SK-N-SH treated with all-trans-retinoic acid at 6 μM for 48 hours (cell line): ENCODE measurements at places on chromosomes 6 and 20.
A peak's percentile ranks its signal among the peaks of the same experiment; 100 is the strongest.

GRCh38 chr6:31386977-31387376 lies 16.4 kb upstream of the MICA start:
- ATAC-seq: no peak

- no peak for ATAC-seq
These were observed 39.3 kb upstream of the TENT5A start for GRCh38 chr6:81791756-81792155.

DNA sequence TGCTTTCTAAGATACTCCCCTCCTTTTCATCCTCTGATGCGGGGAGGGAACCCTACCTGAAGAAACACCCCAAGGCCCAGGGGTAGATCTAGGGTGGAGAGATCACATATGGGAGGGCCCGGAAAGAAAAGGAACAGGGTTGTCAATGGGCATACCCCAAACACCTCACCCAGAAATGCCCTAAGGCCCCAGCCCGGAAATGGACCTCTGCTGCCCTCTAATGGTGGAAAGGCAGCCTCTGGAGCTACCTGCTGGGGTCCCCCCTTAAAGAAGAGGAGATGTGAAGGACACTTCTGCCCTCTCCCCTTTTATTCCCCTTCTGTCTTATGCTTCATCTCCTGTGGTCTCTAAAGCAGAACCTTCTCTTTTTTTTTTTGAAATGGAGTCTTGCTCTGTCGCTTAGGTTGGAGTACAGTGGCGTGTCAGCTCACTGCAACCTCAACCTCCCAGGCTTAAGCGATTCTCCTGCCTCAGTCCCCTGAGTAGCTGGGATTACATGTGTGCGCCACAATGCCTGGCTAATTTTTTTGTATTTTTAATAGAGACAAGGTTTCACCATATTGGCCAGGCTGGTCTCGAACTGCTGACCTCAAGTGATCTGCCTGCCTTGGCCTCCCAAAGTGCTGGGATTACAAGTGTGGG lies 458 bp upstream of the ARMC12 start:
- ATAC-seq: peak; percentile 65

GRCh38 chr6:156988276-156989158 lies 211.3 kb downstream of the ARID1B start:
- ATAC-seq: no peak

DNA sequence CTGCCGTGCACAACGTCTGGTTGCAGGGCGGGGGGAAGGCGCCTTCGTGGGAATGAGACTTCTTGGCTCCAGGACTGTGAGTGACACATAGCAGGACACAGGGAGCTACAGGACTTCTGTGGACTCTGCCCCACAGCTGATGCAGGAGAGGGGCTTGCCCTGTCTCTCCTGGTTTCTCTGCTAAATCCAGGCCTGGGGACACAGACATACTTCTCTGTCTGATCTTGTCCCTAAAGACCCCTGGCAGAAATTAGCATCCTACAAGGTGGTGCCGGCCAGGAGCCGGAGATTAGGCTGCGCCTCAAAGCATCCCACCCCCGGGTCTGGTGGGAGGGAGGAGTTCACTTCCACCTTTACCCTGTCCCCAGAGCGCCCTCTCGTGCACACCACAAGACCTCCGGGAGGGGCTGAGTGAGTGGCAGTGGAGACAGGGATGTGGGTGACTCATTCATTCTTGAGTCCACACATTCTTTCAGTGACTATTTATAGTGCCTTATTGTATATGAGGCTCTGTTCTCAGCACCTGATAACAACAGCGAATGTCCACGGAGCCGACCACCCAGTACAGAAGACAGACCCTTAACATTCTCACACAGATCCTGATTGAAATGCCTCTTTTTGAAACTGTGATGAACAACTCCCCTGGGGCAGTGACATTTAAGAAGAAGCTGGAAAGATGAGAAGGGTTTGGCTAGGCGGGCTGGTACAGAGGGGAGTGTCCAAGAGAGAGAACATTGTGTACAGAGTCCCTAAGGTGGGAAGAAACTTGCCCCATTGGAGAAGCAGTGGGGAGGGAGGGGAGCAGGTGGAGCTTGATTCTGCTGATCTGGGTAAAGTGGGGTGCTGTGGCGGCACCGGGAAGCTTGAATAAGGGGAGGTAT lies 39.0 kb downstream of the GMPR start:
- ATAC-seq: peak; percentile 97

DNA sequence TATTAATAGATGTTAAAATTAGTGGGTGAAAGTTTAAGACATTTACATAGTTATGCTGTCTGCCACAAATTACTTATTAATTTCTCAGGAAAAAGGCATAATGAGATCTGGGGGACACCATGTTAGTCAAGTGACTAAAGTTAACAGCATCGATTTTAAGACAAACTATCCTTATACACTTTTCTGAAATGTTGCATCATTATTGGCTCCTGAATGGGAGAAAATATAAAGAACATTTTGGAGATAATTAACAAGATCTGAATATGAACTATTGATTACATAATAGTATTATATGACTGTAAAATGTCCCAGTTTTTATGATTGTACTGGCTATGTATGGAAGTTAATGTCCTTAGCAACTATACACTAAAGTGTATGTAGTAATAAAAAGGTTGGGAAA lies 7.9 kb downstream of the OR2B3 start:
- ATAC-seq: no peak

- no peak for ATAC-seq
These were observed 13.9 kb downstream of the PMEPA1 start for GRCh38 chr20:57695940-57696339.

DNA sequence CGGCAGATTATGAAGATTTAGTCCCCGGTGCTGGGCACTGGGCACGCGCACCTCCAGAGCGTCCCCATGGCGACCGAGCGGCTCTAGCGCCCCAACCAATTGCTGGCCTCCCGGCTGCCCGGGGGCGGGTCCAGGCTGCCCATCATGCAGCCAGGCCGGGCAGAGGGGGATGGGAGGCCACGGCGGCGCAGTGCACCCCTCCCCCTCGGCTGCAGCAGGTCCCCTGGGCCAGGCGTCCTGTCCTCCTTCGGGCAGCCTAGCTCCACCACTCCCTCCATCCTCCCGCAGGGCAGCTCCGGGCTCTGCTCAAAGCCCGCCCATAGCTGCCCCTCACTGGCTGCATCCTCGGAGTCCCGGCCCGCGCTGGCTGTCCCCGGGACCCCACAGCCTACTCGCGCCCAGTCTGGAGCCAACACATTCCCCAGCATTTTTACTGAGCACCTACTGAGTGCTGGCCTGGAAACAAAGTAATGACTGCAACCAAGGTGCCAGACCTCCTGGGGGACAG lies 99.4 kb downstream of the ASXL1 start:
- peak; percentile 94 for ATAC-seq

- ATAC-seq: no peak
These were observed 412.7 kb downstream of the MAFB start for GRCh38 chr20:40276301-40276700.

DNA sequence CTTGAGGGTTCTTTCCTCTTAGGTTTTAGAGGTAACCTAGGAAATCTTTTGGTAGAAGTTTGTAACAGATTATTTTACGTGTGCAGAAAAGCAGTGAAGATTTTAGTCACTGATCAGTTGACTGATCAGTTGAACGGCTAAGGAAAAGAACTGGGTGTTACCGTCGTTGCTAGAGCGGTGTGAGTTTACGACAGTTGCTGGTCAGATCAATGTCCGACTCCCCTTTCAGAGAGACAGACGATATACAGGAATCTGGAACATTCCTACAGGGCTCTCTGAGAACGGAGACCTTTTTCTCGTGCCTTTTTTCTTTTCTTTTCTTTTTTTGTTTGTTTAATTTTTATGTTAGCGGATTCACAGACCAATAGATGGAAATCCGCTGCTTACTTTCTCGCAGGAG lies 132.1 kb upstream of the ZNF184 start:
- ATAC-seq: peak; percentile 15; the same call in 2 of the 3 replicates

- peak; percentile 30 for ATAC-seq
These were observed 98.5 kb downstream of the HIVEP2 start for GRCh38 chr6:142846459-142846831.

GRCh38 chr6:93123585-93123984 lies 295.8 kb downstream of the EPHA7 start:
- no peak for ATAC-seq

- no peak for ATAC-seq
These were observed 335.0 kb upstream of the TSHZ2 start for GRCh38 chr20:52637201-52637600.

DNA sequence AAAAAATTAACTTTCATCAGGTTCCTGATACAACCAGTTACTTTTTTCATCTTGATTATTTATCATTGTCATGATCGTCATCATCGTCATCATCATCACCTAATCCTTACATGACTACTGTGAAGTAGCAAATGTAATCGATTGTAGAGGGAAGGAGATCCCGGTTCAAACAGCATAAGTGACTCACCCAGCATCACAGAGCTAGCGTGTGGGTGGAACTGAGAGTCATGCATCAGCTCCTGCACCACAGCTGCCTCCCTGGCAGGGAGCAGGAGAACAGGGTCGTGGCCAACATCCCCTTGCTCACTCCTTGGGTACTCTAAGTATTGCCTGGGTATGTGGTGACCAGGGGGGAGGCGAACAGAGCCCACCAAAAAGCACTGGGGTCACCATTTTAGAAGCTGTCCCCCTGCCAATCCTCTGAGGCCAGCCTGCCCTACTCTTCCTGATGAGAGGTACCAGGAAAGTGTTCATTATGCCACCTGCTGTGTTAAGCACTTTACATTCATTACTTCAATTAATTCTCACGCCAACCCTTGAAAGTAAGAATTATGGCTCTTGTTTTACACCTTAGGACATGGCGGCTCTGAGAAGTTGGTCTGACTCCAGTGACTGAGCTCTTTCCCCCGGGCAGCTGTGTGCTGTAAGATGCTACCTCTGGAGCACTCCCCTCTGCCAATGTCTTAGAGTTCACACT lies 425.2 kb downstream of the CD83 start:
- ATAC-seq: no peak

- ATAC-seq: no peak
These were observed 12.2 kb downstream of the MAPRE1 start for GRCh38 chr20:32831982-32832381.

DNA sequence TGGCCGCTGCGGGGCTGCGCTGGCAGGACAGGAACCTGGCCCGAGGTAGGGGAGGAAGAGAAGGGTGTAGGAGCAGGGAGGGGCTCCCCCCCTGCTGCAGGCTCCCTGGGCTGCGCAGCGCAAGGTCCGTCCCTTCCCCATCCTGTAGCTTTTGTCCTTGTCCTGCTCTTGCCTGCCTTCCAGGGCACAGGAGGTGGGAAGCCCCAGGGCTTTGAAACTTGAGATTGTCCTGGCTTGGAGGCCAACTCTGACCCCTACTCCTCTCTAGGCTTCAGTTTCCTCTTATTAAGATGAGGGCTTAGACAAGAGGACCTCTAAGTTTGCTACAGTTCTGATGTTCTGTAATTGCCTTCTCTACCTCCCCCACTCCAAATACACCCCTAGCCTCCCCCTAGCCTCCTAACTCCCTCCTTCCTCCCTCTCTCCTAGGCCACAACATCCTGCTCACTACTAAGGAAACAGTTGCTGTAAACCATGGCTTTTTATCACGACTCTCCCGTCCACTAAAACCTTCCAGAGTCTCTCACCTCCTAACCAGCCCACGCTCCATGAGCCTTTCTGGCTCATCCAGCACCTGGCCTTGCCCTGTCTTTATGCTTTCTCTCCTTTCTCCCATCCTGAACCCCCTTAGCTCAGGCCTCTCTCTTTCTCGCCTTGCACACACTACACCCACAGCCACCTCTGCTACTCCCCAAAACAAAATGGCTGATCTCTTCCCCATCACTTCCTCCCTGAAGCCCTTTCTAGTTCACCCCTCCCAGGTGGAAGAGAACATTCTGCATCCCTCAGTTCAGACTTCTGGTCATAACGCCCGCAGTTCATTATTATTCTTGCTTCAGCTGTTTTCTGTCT lies 10.2 kb downstream of the UNC5CL start:
- ATAC-seq: no peak; the same call in 2 of the 3 replicates

DNA sequence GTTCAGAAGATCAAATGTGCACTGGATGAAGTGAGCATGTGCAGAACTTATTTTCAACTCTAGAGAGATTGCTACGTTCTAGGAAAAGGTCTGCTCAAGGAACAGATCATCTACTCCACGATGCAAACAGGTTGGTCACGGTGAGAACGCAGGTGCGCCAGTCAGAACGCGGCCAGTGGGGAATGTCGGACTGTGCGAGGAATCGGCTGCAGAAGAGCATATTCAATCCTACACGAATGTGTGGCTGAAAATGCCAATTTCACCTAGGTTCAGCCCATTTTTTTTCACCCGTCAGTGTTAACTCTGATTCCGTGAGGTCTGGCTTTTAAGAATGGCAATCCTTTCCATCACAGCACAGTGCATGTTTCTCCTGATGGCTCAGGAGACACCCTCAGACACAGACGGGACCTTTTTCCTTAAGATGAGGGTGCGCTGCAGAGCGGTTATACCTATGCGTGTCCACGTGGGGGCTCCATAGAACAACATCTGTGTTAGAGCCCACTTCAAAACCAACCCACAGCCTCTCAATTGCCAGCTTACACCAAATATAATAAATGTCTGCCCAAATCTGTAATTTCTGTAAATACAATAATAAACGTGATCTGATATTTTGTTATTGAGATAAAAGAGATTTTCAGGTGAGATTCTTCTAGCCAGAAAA lies 250.4 kb downstream of the FOXA2 start:
- ATAC-seq: peak; percentile 96

DNA sequence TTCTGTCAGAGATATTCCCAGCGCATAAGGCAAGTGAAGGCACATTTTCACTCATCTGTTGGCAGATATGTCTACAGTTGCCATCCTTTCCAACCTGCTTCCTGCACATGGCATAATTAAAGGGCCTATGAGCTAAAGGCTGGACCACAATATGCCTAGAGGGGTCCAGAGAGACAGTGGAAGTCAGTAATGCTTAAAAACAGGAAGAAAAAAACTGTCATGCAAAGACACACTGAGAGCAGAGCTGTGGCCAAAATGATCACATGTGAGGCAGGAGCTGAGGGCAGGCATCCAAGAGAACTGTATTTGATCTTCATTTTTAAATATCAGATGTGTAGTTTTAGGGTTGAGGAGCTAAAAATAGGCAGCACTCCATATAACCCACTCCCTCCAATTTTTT lies 125.0 kb upstream of the BACH2 start:
- no peak for ATAC-seq

DNA sequence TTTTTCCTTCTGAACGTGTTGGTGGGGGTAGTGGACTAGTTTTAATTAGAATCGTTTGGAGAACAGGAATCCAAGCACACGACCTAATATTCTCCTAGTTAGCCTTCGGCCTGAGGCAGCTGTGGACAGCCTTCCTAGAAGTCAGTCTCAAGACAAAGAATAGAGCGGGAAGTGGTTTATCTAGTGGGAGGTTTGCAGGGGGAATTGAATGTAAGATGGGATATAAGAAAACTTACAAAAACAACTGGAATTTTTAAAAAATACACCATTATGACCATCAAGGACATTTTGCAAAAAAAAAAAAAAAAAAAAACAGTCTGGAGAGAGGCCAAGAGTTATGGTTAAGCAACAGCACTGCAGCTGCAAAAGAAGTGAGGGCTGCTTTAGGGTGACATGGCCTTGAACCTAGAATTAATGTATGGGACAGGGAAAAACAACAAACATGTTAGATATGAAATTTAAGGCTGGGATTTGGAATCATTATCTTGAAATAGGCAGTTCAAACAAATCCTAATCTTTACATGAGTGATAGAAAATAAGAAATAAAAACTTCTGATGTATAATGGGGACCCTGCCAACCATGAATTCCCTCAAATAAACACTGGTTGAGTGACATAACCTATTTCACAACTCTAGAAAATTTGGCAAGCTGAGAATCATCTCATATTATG lies 40.2 kb downstream of the PLAGL1 start:
- no peak for ATAC-seq
